ENCODE measurements at places on chromosomes 16 and 17. TPM values are rescaled to one million over a fixed set of nuclear protein-coding genes. Genes with fewer than 3 reads are reported as not detected.

GRCh38 chr17:49819651-49820050 is 28.2 kb downstream of the TAC4 start:
- no peak for DNase-seq

DNA sequence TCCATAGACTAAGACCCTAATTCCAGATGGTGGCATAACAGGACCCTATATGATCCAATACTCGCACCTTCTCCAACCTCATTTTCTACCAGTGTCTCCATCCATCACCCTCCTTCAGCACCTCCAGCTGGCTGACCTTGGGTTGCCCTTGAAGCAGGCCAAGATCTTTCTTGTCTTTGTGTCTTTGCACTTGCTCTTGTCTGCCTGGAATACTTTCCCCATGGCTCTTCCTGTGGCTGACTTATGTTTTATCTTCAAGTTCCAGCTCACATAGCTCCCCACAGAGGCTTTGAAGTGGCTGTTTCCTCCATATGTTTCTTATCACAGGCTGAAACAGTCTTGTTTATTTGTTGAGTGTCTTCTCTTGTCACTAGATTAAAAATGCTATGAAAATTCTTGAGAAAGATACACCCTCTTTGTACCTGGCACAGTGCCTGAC is 29.6 kb upstream of the MMD start:
- no peak for DNase-seq

DNA sequence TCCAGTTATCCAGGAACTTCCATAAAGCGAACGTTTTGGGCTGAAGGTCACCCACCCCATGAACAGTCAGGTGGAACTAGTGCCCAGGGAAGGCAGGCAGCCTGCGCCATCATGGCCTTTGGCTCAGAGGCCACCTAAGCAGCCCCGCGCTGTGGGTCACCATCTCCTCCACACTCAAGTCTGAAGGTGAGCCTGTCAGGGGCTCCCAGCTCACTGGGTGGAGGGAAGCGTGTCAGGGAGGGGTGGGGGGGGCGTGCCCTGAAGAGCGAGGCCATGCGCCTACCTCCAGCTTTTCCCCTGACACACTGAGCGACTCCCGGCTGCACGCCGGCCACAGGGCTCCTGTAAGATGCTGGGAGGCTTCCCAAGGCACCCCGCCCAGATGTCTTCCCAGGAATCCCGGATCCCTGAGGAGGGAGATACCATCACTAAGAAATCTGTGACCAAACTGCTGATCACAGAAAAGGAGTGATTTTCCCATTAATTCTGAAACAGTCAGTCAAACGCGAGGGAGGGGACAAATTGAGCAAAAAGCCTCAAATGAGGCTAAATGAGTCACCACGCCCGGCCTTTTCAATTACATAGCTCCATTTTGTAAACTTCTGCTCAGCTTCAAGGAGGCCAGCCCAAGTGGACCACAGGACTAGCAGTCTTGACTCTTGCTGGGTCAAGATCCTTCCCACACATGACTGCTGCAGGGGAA is 26.5 kb upstream of the SLC25A19 start:
- no peak for DNase-seq

DNA sequence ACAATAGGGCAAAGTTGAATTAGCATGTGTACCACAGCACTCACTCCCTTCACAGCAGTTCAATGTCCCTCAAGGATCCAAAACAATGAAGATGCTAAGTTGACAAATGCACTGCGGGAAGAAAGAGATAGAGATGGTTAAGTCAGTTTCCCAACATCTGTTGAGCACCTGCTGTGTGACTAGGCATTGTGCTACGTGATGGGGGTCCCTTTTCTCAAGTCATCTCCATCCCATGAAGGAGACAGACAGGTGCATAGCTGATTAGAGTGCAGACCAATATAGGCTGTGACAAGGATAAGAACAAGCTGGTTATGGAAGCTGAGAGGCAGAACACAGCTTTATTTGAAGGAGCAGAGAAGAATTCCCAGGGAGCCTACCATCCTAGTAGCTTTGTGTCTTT is 114.2 kb downstream of the HAPSTR1 start:
- no peak for DNase-seq

GPR142 gene
- total RNA-seq = not detected

DNA sequence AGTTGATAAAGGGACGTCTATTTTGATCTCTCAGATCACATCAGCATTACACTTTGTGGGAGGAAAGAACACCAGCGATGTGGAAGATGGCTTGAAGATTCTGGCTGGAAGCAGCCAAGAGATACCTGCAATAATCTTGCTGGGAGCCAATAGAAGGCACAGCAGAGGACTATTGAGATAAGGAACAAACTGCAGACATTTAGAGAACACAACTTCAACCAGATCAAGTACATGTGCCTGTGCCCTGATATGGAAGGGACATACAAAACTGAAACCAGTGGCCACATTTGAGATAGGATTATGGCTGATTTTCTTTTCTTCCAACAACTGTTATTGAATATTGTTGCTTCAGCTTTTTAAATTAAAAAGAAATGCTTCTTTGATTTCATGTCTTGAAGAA is 18.6 kb upstream of the PSMD7 start:
- DNase-seq = no peak

DNA sequence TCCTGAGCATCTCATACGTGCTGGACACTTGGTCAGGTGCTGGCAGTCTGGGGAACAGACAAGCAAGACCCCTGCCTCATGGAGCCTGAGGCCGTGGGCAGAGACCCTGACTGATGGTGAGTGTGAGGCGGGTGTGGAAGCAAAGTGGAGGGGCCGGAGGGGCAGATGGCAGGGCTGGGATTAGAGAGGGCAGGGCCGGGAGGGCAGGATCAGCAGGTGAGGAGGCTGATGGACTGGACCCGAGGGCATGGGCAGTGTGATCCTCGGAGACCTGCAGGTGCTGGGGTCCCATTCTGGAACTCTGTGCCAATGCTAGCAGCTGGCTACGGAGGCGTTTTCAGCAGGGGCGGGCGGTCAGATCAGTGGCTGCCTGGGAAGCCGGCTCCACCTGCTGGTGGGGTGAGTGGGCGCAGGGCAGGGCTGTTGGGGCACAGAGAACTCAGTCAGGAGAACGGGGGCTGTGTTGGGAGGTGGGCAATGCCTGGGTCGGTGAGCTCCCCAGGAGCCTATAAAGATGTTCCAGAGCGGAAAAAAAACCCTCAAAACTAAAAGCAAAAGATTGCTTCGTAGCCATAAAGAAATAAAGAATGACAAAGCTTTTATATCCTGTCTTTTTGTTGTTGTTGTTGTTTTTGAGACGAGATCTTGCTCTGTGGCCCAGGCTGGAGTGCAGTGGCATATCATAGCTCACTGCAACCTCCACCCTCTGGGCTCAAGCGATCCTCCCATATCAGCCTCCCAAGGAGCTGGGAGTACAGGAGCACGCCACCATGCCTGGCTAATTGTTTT is 8.9 kb upstream of the C16orf74 start:
- peak; percentile 76 for DNase-seq

DNA sequence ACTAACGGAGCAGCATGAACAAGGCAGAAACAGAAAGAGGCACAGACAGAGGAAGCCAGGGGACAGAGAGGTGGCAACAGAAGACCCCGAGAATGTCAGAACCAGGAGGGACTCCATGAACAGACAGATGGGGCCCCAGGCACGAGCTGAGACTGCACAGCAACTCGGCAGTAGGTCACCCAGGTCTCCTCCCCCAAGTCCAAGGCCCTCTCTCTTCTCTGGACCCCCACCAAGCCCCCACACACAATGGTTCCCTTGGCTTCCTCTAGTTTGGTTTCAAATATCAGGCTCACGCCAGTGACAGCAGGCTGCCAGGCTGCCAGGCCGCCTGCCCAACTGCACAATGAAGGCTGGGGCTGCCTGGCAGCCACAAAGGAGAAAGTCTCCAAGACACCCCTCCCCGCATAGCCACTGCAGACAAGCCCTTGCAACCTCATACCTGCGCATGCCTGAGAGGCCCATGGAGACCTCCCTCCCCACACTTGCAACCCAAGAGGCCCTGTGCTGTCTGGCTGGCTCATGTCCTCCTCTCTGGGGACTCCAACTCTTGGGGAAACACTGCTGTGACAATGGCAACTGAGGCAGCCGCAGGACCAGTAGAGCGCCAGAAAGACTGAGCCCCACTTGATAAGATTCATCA is 54.8 kb downstream of the PIMREG start:
- DNase-seq = no peak

GRCh38 chr16:19783363-19784182 is 65.5 kb downstream of the IQCK start:
- no peak for DNase-seq

- peak; percentile 2 for DNase-seq
Observed at GRCh38 chr17:83196024-83196365, 116.6 kb downstream of the METRNL start.

DNA sequence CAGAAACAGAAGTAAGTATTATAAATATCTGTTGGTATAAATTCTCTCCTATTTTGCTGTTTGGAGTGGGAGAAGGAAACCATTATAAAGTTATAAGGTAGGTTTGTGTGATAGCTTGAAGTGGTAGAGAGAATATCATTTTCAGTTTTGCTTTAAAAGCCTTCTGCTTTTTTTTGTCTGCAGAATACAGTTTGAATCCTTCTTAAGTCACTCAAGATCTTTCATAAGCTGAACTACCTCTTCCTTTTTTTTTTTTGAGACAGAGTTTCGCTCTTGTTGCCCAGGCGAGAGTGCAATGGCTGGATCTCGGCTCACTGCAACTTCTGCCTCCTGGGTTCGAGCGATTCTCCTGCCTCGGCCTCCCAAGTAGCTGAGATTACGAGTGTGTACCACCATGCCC is 9.0 kb downstream of the ATAD5 start:
- no peak for DNase-seq

GRCh38 chr16:78045865-78046581 is 23.7 kb downstream of the CLEC3A start:
- peak; percentile 69 for DNase-seq

PRCD gene
- total RNA-seq = 4.8 TPM

AGRP gene
- not detected for total RNA-seq

EPN3 gene
- total RNA-seq = 16.2 TPM

CD300E gene
- not detected for total RNA-seq

GRCh38 chr17:46035112-46035818 is 36.2 kb downstream of the STH start:
- no peak for DNase-seq

- DNase-seq = no peak
Observed at GRCh38 chr17:32870027-32870670, 6.8 kb downstream of the MYO1D start.

Data from mucosa of descending colon (tissue), 3 donors.